ENCODE measurements at places on chromosomes 11 and 22.

DNA sequence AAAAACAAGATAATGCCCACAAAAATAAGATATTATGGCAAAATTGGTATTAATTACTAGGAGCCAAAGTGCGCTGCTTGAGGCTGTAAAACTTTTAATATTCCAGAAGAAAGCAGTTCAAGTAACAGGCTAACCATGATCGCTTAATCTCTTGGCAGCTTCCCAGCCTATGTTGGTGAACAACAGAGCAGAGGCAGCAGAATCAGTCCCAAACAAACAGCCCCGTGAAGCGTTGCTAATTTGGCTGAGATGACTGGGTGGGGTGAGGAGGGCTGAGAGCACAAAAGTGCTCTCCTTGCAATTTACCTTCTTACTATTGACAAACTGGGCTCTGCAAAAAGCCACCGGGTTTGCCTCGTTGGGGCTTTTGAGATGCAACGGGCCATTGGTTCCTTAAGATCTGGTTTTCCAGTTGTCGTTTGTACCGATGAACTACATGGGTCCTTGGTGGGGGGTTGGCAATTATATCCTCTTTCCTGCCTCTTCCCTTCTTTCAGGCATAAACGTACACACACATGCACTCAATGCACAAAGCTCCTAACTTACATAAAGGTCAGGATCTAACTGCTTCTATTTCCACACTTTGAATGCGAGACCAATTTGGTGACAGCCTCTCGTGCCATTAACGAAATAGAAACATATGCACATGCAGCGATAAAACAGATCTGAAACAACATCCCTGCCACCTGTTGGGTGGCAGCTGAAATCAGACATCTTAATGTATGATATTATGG lies 407.6 kb upstream of the CADM1 start:
- DNase-seq: no peak

DNA sequence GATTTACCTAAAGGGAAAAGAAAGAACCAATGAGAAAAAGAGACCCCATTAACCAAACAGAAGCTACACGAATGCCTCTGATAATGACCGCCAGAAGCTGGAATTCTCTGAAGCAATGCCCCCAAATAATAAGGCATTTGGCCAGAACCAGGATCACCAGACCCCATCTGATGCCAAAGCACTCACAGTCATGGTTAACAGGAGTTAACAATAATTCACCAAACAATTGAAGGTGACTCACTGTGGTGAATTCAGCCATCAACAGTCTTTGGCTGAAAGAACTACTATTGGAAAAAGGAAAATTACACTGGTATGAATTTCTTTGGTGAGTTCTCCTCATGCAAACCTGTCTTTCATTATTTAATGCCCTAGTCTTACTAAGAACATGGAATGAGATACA lies 21.9 kb upstream of the NFRKB start:
- DNase-seq: no peak

DNA sequence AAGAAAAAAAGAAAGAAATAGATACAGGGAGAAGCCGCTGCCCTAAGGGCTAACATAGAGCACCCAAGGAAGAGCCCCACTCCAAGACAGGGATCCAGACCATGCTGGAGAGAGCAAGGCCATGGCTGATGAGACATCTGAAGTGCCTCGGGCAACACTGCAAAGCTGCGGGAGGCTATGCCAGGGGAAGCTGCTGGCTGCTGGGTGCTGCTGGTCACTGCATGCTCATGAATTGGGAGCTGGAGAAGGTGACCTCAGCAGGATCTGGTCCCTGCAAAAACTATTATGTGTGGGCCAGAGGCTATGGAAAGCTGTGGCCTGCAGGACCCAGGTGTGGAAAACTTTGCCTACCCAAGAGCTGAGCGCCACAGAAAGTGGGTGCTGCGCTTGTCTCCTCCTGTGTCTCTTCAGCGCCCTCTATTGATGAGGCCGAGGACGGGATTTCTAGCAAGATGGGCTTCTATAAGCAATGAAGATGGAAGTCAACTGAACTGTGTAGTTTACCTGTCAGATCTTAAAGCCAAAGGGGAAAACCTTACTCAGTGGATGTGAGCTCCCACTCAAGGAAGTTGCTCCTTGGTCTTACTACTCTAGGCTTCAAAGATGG lies 17.3 kb upstream of the SLC29A2 start:
- peak; percentile 86 for DNase-seq

- DNase-seq: no peak
Observed at GRCh38 chr11:47259232-47259977, 1.6 kb downstream of the NR1H3 start.

DNA sequence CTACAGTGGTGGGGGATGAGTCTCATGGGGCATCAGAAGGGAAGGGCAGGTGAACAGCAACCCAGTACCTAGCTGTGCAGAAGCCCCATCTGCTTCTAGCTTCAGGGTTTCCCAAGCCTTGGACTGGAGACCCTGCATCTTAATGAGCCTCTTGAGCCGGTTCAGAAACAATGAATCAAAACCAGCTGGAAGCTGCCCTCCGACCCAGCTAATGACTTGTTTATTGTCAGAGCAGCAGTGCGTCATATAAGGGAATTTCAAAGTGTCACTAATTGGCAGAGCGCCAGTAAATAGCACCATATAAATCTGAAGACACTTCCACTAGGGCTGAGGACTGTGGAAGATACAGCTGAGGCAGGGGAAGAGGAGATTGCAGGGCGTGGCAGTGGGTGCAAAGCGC lies 57.5 kb downstream of the RPUSD4 start:
- peak; percentile 14 for DNase-seq

DNA sequence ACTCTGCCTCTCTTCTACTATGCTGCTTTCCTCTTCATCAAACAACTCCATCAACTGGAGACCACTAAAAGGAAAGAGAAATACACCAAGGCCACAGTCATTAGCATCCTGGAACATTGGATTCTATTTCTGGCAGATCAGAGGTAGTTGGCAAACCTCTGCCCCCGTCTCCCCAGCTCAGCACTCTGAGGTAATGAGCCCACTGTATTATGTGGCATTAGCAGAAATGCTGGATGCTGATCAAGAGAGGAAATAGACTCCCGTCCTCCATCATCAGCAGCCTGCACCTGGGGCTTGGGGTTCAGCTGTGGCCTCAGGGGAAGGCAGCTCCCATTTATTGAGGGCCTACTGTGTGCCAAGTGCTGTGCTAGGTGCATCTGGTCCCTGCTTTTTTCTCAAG lies 9.0 kb upstream of the RASD2 start:
- no peak for DNase-seq

DNA sequence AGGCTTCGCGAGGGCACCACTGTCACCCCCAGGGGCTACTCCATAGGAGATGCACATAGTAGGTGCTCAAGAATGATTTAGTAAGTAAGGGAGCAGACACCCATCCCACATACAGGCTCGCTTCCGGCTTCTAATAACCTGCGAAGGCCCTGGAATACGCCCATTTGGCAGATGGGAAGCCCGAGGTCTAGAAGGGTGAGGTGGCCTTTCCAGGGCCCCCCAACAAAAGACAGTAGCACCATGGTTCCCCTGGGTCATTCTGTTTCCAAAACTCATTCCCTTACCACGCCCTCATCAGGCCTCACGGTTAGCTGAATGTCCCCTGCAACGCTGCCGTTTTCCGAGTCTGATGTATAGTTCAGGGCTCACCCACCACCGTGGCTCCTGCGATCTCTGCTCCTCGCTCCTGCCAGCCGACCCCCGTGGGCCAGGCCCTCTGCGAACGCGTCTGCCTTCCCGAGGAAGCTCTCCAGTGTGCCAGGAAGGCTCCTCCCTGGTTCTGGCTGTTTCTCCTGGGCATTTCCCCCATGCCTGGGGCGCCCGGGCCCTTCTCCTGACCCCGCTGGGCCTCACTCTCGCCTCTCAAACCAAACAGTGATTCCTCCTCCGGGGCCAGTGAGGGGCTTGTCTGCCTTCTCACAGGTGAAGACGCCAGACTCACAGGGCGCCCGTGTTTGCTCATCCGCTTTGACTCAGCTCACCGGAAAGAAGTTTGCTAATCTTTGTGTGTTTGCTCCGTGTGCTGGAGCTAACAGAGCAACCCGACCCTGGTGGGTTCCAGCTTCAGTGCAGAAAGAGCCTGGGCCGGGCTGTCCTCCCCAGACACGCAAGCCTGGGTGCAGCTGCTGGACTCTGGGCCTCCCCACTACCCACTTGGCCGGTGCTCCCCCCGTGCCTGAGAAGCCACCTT lies 86.6 kb downstream of the RTL6 start:
- no peak for DNase-seq

- no peak for DNase-seq
Observed at GRCh38 chr11:69657911-69658625, 17.1 kb downstream of the LTO1 start.

DNA sequence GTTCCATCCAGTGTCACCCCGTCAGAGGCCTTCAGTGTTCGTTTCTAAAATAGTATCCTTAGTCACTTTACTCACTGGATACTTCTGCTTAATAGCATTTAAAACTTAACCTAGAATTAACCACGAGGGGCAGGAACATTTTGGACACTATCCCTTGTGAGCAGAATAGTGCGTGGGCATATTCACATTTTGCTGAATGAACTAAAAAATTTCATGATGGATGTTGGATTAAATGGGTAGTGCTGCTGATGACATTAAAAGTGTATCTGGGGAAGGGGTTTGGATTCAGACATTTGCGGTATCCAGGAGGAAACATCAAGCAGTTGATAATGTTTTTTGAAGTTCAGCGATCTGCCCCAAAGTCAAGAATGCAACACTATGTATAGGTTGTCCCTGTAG lies 750 bp upstream of the NAT10 start:
- no peak for DNase-seq

DNA sequence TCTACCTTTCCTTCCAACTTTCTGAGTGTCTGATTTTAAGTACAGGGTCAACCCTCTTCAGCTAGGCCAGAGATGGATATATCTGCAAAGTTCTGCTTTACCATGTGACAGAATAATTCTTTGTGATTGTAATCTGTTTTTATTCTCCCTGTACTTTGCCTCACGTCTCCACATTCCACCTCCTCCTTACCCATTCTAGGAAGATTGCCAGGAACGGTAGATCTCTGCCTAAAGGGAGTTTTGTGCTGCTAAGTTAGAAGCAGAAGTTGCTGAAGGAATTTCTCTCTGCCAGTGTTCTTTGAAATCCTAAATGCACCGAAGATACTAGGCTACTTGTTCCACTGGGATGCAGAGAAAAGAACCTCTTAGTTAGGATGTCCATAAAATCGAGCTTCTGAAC lies 20.7 kb upstream of the FAM181B start:
- DNase-seq: no peak

- DNase-seq: no peak
Observed at GRCh38 chr22:20724676-20725454, 49.0 kb upstream of the SERPIND1 start.

Measured in SHP77 (cell line).